ENCODE measurements at places on chromosomes 11 and 22. TPM values are rescaled to one million over a fixed set of nuclear protein-coding genes. Genes with fewer than 3 reads are reported as not detected.

DNA sequence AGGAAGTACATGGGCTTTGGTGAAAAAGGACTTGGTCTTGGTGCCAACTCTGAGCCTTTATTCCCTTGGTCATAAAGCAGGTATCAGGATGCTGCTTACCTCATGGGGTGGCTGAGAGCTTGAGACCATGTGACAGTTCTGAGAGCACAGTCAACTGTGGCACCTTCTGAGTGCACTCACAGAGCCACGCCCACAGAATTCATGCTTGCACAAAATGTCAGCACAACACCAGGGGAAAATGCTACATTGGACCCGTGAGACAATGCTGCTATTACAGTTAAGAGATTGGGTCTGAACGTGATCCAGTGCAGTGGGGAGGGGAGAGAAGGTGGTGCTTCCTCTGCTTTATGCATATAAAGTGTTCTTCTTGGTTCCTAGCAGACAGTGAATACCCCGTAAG lies 79.5 kb upstream of the SPON1 start:
- no peak for DNase-seq

GRCh38 chr11:130674686-130675308 lies 226.4 kb downstream of the ADAMTS15 start:
- no peak for DNase-seq

GRCh38 chr11:130871616-130872015 lies 44.7 kb downstream of the SNX19 start:
- DNase-seq, result no peak

PRR33 gene
- not detected for total RNA-seq
